ENCODE measurements at places on chromosomes 2 and 18.

DNA sequence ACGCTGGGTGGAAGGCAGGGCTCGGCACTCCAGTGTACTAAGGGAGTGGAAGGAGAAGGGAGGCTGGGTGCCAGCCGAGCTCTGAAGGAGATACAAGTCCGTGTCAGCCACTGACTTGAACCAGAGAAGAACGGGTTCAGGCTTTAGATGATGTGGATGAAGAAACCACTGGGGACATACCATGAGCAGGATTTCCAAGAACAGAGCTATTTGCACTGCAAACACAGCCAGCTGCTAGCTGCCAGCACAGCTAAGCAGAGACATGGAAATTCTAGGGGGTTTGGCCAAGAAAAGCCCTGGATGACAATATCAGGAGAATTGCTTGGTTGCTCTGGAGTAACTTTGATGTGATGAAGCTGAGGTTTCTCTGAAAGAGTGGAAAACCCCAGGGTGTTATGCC is 5.2 kb downstream of the CD207 start:
- DNase-seq: no peak

DNA sequence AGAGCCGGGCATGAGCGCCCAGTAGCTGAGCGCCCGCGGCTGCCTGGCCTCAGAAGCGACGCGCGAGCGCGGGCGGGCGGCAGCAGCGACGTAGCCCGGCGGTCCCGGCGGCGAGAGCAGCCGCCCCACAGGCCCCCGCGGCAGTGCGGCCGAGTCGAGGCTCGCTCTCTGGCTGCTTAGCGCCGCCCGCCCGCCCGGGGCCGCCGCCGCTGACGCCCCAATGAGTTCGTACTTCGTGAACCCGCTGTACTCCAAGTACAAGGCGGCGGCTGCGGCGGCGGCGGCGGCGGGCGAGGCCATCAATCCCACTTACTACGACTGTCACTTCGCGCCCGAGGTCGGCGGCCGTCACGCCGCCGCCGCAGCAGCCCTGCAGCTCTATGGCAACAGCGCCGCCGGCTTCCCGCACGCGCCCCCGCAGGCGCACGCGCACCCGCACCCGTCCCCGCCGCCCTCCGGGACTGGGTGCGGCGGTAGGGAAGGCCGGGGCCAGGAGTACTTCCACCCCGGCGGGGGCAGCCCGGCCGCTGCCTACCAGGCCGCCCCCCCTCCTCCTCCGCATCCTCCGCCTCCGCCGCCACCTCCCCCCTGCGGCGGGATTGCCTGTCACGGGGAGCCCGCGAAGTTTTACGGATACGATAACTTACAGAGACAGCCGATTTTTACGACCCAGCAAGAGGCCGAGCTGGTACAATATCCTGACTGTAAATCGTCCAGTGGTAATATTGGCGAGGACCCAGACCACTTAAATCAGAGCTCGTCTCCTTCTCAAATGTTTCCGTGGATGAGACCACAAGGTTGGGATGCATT is 847 bp downstream of the HOXD8 start:
- DNase-seq: no peak

- DNase-seq: no peak
Measured at GRCh38 chr18:76750917-76751890, 71.2 kb upstream of the ZNF236 start.

GRCh38 chr2:29206941-29207340 is 91.7 kb downstream of the CLIP4 start:
- no peak for DNase-seq

DNA sequence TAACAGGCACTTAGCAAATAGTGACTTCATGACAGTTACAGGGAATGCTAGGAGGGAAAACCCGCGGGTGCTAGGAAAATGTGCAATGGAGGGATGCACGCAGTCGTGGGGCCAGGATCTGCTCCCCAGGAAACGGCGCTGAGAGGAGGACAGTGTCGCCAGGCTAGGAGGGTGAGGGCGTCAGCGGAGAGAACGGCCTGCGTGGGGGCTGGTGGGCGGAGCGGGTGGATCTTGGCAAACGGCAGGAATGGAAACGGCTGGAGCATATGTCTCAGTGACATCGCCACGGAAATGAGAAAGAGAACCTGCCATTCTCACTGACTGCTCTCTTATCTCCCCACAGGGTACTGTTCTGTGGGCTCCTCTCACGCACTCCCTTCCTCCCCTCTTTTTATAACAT is 478.5 kb upstream of the ID2 start:
- no peak for DNase-seq

DNA sequence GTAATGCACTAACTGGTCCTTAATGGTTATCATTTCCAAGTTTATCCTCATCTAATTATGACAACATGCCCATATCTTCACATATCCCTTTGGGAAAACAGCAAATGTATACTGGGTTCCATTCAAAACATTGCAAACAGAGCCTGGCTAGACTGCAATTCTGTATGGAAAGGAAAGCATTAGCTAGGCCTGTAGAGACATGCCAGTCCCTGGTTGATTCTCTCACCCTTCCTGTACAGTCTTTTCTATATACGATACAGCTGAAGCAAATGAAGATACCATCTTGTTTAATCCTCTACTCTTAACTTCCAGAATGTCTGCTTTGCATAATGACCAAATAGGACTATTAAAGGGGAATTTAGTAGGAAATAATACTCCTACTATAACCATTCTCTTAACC is 294.4 kb upstream of the MC4R start:
- no peak for DNase-seq

GRCh38 chr2:208798698-208799097 is 392.1 kb downstream of the PTH2R start:
- DNase-seq: no peak

GRCh38 chr2:31254237-31255203 is 20.6 kb downstream of the EHD3 start:
- DNase-seq: no peak

DNA sequence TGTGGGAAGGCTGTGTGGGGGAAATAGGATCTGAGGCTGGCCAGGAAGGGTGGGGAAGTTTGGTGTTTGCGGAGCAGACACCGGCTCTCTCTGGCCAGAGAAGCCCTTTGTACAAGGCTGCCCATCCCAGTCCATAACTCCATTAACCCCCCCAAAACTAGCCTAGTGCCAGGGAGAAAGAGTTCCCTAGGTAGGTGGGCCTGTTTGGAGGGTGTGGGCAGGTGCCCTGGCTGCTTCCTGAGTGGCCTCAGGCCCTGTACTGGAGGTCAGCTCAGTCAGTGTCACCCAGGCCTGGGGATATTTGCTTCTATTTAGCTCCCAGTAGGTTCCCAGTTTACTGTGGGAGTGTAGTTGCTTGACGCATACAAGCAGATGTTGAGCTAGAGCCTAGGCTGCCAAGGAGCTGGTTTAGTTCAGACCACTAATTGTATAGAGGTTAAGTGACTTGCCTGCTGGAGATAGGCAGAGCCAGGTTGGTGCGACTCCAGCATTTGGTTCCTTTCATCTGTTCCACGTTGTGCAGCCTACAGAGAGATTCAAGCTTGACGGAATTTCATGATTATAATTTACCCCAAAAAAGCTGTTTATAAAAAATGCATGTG is 2.9 kb upstream of the GREB1 start:
- no peak for DNase-seq

DNA sequence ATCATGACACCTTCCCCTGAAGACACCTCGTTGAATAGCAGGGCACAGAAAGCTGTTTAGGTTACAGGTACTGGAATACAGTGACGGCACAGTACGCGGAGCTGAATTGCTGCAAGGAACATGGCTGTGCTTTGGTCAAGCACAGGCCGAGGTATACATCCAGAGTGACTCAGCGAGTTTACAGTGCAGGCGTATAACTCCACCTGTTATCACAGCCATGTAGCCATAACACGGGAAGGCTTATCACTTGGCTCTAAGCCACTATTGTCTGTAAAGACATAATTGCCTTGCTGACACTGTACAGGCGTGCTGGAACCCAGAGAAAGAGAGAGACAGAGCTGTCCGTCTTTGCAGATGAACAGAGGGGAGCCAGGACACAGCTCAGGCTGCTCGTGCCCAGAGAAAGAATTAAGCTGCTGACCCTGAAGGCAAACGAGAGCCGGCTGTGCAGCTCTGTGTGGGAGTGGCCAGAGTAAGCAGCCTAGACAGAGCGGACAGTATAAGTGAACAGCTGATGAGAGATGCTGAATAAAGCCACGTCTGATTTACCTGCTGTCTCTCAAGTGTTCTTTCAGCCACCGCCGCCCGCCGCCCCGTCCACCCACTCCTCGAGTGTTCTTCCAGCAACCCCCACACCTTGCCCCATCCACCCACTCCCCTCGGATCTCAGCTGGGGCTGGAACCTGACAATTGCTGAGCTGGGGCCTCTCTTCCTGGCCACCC is 87.3 kb upstream of the PPP1CB start:
- no peak for DNase-seq

GRCh38 chr2:172177581-172177980 is 74.9 kb upstream of the DLX2 start:
- DNase-seq: no peak

- no peak for DNase-seq
Measured at GRCh38 chr2:236113948-236114347, 54.2 kb downstream of the GBX2 start.
